ENCODE measurements at places on chromosomes 12 and 14. TPM values are rescaled to one million over a fixed set of nuclear protein-coding genes. Genes with fewer than 3 reads are reported as not detected.

GRCh38 chr12:2119266-2119665 lies 66.5 kb downstream of the CACNA1C start:
- no peak overlapping the region for H3K4me3 ChIP-seq
- no peak for DNase-seq
- no peak overlapping the region for H3K27ac ChIP-seq
- H3K36me3 ChIP-seq = peaks cover 19% of the 10 kb centered on the region

DNA sequence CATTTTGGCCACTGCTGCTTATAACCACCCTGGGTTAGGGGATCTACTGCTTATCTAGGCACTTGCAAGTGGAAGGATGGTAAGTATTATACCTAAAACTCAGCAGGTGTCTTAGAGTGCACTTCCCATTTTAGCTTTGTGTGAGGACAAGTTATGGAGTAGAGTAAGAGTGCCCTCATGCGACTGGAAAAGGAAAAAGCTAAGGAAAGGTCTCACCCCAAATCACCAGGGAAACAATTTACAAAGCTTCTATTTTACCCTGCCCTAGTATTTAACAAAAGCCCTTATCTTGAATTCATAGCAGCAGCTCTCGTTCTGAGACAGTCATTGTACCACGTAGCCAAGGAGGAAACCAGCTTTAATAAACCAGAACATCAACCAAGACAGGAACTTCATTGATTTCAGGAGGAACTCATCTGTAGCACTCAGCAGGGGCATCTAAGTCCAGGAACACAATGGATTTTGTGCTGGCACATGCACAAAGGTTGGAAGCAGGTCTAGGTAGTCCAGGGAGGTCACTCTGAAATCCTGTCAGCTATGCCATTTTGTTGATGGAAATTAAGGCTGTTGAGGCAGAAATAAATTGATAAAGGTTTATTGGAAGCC lies 2.9 kb downstream of the RDH12 start:
- H3K4me3 ChIP-seq = no peak overlapping the region
- no peaks in the 10 kb centered on the region for H3K27me3 ChIP-seq
- peaks cover 4% of the 10 kb centered on the region for H3K4me1 ChIP-seq
- no peaks in the 10 kb centered on the region for H3K36me3 ChIP-seq

The EXOC3L4 gene
- not detected for total RNA-seq

The P2RX2 gene
- total RNA-seq = not detected

GRCh38 chr12:28059220-28059619 lies 86.7 kb upstream of the PTHLH start:
- H3K27me3 ChIP-seq = no peaks in the 10 kb centered on the region
- H3K27ac ChIP-seq = no peak overlapping the region

- DNase-seq = peak; percentile 65
- H3K36me3 ChIP-seq = no peaks in the 10 kb centered on the region
- H3K27ac ChIP-seq = peak overlapping the region; percentile 1
- H3K4me1 ChIP-seq = peaks cover 27% of the 10 kb centered on the region
These were observed 173.2 kb downstream of the CAND1 start for GRCh38 chr12:67442347-67442841.

- no peaks in the 10 kb centered on the region for H3K27me3 ChIP-seq
- no peak for DNase-seq
- no peaks in the 10 kb centered on the region for H3K4me1 ChIP-seq
- H3K36me3 ChIP-seq = no peaks in the 10 kb centered on the region
- no peak overlapping the region for H3K27ac ChIP-seq
These were observed 83.6 kb upstream of the LHX5 start for GRCh38 chr12:113555226-113555625.

The SLC25A47 gene
- total RNA-seq = not detected

DNA sequence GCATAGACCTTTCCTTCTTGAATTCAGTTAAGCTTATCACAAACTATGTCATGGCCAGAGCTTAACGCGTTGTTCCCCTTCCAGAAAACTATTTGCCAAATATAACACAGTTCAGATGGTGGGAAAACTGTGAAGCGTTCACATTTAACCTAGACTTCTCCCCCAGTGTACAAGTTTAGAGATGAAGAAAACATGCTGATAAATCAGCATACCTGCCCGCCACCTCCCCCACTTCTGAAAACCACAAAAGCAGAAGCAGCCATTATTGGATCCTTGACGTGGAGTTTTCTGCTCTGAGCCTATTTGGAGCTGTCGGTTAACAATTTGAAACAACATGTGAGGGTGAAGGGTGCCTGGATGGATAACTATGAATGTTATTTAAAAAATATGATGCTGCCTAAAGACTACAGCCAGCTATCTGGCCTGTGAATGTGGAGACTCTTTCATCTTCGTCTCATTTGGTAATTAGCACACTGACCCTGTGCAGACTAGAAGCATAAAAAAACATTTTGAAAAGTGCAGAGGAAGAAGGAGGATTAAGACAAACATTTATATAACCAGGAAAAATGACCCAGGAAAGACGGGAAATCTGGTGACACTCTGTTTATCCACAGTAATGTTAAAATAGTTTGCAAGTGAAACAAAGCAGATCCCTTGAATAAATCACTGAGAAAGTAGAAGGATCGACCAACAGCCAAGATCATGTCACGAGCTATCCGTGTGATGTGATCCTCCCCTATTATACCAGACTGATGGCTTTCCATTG lies 408.2 kb downstream of the AEBP2 start:
- no peaks in the 10 kb centered on the region for H3K36me3 ChIP-seq
- no peak overlapping the region for H3K4me3 ChIP-seq
- H3K27me3 ChIP-seq = no peaks in the 10 kb centered on the region
- DNase-seq = no peak
- no peak overlapping the region for H3K27ac ChIP-seq

The TMEM253 gene
- not detected for total RNA-seq
